Stromal cell of bone marrow (primary cell): ENCODE measurements at places on chromosomes 11 and 22.

DNA sequence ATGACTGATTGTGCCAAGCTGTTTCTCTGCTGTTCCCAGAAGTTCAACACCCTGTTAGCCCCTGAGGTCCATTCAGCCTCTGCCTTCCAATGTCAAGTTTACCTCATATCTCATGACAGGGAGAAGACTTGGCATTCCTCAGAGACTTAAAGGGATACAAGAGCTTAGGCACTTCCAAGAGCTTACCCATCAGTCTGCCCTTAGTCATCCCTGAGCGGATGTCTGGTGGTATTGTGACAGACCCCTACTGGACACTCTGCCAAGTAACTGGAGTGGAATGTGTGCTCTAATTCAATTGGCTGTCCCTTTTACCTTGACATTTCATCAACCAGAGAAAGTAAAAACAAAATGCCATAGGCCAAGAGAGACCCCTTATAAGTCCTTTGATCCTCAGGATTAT lies 151.5 kb downstream of the AASDHPPT start:
- no peak for DNase-seq

GRCh38 chr11:117815262-117815803 lies 9.2 kb downstream of the FXYD2 start:
- DNase-seq = no peak

DNA sequence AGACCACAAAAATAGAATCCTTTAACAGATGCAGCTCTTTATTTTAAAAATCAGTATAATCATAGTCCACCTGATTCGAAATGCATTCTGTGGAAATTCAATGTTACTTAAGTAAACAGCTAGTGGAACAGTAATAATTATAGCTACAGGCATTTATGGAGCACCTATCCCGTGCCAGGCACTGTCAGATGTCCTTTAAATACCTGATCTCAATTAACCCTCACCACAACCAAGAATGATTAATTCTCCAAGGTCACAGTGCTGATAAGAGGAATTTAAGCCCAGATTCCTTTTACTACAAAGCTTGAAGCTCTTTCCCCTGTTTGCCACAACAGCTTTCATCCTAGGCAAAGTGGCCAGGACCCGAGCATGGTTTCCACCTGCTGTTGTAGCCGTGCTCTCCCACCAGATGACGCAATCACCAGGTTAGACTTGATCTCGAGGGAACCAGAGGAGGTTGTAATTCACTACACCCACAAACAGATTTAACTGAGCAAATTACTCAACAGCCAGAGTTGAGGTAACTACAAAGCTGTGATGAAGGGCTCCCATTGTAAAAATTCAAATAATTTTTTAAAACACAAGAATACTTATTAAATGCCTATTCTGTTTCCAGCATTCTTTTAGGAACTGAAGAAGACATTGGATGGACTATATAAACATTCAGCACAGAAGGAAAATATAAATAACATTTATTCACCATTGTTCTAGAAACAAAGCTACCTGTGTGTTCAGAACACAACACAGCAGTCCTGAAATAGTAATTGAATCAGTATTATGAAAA lies 10.3 kb downstream of the PRDM10 start:
- no peak for DNase-seq

GRCh38 chr11:14783788-14784187 lies 108.2 kb downstream of the CYP2R1 start:
- no peak for DNase-seq

DNA sequence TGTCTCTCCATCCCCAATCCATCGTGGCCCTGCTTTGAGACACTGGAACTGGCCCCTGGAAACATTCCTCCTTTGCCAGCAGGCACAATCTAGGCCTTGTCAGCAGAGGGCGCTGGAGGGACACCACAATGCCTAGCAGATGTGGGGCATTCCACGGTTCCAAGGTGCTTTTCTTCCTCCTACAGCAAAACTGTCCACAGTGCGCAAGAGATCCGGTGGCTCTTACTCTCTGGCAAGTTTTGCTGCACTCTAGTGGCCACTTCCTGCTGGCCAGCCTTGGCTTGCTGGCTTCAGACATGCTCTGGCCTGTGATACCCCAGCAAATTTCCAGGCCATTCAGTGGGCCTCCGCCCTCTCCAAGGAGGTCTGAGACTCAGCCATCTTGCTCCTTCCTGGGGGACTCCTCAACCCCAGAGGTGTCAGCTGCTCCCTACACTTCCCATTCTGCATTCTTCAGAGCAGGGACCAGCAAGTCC lies 17.1 kb upstream of the RBM4B start:
- DNase-seq = peak; percentile 91

- no peak for DNase-seq
Measured at GRCh38 chr11:102269927-102270326, 47.4 kb upstream of the BIRC3 start.

DNA sequence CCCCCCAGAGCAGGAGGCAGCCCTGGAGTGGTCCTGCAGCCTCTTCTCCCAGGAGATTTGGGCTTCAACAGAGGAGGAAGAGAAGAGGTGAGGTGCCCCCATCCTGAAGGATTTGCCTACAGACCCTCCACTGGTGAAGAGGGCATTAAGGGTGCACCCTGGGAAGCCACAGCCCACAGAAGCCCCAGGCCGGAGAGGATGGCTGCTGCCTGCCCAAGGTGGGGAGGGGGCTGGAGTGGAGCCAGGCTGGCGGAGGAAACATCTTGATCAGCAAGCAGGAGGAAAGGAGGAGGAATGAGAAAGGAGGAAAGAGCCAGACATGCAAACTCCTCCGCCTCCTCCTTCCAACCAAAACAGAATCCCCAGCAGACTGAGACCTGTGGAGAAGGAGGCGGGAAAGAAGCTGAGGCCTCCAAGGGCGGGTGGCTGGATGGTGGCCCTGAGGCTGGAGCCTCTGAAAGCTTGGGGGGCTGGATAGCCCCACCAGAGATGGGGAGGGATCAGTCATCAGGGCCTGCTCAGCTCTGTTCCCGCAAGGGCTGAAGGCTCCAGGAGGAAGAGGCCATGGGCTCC lies 31.3 kb downstream of the ARRB1 start:
- no peak for DNase-seq

GRCh38 chr22:50628543-50629134 lies 687 bp upstream of the ARSA start:
- DNase-seq = no peak

- DNase-seq = no peak
Measured at GRCh38 chr11:68843703-68844312, 2.1 kb upstream of the CPT1A start.

DNA sequence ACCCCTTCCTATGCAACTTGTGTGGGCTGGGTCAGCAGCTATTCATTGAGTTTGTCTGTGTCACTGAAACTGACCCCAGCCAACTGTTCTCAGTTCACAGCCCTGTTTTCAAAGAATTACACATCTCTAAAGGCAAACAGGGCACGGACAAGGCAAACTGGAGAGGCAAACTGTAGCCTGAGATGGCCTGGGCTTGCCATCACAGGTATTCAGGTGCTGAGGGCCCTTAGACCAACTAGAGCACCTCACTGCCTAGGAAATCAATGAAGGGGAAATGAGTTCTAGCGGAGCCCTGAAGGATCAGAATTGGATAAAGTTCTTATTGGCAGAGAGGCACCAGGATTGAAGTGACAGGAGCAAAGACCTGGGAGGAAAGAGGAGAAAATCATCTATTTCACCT lies 24.0 kb downstream of the PIK3IP1 start:
- DNase-seq = no peak

DNA sequence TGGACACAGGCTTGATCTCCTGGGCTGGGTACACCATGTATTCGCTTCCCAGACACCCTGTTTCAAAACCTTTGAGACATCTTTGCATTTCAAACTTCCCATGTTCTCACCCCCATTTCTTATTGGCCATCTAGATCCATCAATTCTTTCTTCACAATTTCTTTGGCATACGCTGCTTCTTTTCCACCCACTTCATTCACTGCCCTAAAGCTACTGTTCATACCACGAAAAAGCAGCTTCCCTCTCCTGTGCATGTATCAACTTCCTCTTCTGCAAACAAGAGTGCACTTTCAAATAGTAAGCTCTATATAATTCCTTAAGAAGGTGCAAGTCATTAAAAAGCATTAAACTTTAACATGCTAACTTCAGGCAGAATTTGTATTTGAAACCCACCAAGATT lies 21.4 kb downstream of the UVRAG start:
- no peak for DNase-seq

- no peak for DNase-seq
Measured at GRCh38 chr22:29190051-29190450, 15.6 kb upstream of the EMID1 start.

DNA sequence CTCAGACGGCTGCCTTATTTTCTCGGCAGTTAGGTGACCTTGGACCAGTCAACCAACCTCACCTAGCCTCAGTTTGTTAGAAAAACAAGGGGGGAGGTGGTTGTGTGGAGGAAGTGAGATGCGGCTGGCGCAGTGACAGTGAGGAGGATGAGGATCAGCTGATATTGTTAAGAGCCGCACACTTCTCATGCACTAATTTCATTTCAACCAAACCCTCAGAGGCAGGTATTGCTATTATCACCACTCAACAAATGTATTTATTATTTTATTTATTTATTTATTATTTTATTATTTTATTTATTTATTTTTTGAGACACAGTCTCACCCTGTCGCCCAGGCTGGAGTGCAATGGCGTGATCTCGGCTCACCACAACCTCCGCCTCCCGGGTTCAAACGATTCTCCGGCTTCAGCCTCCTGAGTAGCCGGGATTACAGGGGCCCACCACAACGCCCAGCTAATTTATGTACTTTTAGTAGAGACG lies 2.1 kb downstream of the LGALS1 start:
- no peak for DNase-seq

DNA sequence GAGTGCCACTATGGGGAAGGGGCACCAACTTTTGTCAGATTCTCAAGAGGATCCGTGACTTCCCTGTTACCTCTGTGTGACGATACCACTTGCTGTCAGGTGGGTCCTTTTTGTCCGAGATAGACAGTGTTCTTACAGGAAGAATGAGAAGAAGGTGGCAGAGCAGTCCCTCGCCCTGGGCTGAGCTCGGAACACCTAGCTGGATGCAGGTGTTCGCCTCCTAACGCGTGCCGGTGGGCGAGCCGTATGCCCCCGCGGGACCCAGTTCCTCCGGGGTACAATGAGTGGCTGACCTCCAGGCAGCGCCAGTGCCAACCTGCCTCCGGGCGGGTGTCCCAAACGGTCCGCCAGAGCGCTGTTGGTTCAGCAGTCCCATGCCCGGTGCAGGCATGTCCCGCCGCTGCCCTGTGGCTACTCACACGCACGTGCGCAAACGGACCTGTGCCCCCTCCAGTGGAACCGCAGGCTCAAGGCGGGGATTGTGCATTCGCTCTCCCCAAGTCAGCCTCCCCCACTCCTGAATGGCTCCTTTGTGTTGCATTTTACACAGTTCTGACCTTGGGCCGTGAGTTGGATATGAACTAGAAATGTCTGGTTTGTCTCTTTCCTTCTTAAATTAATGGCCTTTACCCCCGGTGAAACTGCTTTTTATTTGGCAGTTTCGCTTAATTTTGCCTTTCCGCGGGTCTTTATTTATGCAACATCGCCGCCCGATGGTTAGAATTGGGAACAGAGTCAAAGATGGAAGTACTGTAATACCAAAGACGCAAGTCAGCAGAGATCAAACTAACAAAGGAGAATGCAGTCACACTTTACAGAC lies 1.1 kb upstream of the ABTB2 start:
- DNase-seq = peak; percentile 72

DNA sequence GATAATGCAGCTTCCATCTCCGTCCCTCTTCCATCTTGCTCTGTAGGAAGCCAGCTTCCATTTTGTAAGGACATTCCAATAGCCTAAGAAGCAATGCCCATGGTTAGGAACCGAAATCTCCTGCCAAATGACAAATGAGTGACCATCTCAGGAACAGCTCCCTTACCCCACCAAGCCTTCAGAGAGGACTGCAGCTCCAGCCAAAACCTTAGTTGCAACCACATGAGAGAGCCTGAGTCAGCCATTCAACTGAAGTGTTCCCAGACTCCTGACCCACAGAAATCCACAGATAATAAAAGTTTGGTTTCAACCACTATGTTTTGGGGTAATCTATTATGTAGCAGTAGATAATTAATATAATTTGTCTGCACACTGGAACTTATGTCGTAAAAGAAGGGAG lies 51.7 kb upstream of the LDLRAD3 start:
- peak; percentile 20 for DNase-seq

DNA sequence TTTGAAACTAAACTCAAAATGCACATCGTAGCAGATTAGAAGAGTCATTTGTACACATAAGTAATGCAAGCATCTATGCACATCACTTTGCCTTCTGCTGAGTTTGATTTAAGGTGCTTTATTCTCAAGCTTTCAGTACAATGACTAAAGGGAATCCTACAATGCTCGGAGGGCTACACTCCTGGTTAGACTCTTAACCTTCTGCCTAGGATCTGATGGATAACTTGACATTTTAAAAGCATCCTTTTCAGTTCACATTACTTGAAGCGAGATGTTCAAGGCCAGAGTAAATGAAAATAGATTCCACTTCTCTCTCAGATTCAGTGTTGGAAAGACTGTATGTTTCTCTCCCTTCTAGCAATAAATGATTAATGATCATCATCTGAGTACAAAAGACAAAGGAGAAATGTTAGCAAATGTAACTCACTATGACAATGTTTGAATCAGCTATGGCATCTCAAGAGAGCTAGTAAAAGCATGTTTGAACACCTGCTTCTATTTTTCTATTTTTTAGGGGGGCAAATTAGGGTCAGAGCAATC lies 259.2 kb upstream of the ANO3 start:
- DNase-seq = no peak

GRCh38 chr11:6813656-6814055 lies 14.2 kb upstream of the OR6A2 start:
- DNase-seq = no peak

DNA sequence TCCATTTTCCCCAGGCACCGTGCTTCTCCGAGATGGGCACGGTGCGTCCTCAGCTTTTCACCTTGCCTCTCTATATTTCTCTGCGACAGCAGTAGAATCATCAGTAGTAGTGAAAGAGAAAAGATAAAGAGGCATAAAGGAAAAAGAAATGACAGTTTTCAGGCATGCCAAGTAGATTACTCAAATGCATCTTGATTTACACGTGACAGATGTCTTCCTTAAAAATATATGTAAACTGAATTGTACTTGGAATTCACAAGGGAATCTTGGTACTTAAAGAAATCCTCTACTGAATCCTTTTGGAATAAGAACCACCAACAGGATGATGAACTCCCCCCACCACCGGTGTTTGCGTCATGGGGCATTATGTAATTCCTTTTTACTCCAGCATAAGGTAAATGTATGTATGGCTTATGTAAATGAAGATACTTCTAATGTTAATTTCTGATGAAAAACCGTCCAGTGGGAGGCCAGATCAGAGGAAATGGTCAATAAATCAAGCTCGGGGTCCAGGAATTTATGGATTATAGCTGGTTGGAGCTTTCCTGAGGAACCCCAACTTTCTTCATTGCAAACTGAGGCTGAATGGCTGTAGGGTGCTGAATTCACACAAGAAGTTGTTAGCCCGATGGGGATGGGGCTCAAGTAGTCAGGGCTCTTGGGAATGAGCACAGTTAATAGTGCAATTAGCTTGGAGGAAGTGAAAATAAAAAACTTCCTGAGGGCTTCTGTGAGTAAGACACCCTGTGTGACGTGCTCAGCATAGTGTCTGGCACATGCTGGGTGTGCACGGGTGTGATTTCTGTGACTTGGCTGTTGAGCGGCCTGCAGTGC lies 630.4 kb downstream of the OPCML start:
- no peak for DNase-seq

GRCh38 chr11:128766591-128767081 lies 72.8 kb downstream of the FLI1 start:
- no peak for DNase-seq
